ENCODE measurements at places on chromosomes 6 and 20.

DNA sequence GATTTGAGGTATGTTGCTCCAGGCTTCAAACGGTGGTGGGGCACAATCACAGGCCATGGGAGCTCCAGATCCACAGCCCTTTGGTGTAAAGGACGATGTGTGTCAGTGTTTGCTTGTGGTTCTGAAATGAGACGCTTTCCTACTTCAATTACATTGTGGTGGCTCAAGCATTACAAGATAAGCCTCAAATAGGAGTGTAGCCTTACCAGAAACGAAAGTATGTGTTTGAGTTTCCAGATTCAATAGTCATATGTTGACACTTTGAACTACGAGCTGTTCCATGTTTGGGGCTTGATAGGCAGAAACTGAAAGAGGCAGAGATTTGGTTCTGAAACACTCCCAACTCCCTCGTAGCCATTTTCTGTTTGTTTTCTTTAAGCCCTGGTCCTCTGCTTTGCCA is 187.1 kb downstream of the MYLK4 start:
- DNase-seq: peak; percentile 41

DNA sequence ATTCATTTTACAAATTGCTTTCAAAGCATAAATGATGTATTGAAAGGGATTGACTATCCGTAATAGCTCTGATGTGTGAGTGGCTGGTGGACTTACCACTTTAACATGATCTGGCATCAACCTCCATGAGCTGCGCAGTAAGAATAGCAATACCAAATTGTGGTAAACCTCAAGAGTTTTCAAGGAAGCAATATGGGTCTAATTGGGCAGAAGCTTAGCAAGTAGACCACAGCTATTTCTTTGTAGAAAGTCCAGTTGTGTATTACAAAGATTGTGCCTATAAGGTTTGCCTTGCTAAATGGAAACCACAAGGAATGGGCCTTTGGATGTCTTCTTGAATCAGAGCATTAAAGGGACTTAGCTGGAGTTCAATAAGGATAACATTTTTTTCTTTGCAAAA is 736.6 kb downstream of the KIF16B start:
- DNase-seq: peak; percentile 34

DNA sequence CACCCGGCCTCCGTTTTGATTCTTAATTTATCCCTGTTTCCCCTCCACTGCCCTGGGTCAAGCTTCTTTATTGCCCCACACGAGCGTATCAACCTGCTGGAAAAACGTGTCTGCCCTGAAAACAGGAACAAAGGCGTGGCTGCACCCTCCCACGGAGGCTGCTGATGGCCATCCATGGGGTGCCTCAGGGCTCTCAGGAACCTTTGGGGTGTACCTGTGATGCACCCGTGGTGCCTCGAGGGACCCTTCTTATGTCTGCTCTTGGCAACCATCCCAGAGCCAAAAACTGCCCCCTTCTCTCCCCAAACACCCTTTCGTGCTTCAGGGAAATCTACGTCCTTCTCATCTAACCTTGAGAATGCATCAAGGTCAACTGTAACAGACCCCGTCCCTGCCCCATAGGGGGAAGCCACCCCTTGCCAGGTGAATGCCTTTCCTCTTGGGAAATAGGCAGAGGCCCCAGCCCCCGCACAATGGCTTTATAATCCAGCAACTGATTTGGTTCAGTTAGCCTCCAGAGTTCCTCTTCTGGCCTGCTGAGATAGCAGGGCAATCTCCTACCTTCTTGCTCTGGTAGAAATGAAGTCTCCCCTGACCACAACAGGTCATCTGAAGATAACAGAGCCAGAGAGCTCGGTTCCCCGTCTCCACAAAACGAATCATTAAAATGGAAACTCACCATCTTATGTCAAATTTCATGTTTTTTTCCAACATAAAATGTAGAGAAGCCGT is 29.4 kb downstream of the PSMG4 start:
- DNase-seq: no peak

DNA sequence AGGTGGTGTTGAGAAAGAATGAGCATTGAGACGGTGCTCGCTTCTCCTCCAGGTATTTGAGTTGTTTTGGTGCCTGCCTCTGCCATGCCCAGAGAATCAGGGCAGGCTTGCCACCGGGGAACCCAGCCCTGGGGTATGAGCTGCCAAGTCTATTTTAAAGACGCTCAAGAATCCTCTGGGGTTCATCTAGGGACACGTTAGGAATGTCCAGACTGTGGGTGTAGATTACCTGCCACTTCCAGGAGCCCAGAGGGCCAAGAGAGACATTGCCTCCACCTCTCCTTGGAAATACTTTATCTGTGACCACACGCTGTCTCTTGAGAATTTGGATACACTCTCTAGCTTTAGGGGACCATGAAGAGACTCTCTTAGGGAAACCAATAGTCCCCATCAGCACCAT is 28.3 kb downstream of the SAYSD1 start:
- DNase-seq: no peak

- DNase-seq: no peak
Measured at GRCh38 chr6:149284904-149285303, 32.6 kb upstream of the TAB2 start.

GRCh38 chr6:169022079-169022478 is 231.6 kb downstream of the THBS2 start:
- DNase-seq: no peak

Data from RPMI7951 (cell line).